ENCODE measurements at places on chromosomes 12 and 14.

- DNase-seq = no peak
Measured at GRCh38 chr14:33612197-33612505, 338.7 kb downstream of the EGLN3 start.

DNA sequence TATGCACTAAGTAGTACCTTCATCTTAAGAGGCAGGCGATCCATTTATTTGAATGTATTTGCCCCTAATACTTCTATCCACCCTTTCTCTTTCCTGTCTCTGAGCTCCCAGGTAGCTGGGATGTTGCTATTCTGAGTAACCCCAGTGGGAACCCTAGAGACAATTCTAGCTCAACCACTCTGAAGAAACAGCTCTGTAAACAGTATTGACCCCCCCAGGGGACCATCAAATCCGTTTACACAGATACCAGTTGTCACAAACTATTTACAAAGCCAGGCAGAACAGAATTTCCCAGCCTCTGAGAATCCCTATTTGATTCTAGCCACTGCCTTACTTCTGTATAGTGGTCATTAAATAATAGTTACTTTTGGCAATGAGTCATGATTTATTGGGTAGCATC lies 64.9 kb downstream of the MIPOL1 start:
- DNase-seq = no peak

GRCh38 chr14:104439625-104440024 lies 139.9 kb upstream of the C14orf180 start:
- DNase-seq = peak; percentile 14

DNA sequence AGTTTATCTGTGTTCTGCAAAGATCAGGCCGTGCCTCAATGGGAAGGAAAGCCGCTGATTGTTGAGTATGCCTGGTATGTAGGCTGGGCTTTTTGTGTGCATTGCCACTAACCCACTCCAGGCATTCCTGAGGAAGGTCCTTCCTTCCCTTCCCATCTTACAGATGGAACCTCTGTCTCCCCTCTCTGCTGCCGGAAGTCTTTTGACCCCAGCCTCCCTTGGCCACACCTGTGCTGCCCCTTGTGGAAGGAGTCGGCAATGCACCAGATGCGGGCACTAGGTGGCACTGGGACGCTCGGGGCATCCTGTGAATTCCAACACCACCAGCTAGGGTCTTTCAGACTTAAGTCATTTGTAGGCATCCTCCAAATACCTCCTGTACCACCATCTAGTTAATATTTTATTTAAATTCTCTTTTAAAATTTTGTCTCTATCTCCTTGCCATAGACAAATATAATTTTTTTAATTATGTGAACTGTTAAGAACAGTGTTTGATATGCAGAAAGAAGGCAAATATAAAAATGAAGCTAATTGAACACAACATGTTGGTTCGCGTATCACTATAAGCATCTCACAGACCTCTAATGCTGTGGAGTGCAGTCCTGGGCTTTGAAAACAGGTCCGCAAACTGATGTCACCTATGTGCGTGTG lies 99.6 kb downstream of the RIN3 start:
- DNase-seq = peak; percentile 89

DNA sequence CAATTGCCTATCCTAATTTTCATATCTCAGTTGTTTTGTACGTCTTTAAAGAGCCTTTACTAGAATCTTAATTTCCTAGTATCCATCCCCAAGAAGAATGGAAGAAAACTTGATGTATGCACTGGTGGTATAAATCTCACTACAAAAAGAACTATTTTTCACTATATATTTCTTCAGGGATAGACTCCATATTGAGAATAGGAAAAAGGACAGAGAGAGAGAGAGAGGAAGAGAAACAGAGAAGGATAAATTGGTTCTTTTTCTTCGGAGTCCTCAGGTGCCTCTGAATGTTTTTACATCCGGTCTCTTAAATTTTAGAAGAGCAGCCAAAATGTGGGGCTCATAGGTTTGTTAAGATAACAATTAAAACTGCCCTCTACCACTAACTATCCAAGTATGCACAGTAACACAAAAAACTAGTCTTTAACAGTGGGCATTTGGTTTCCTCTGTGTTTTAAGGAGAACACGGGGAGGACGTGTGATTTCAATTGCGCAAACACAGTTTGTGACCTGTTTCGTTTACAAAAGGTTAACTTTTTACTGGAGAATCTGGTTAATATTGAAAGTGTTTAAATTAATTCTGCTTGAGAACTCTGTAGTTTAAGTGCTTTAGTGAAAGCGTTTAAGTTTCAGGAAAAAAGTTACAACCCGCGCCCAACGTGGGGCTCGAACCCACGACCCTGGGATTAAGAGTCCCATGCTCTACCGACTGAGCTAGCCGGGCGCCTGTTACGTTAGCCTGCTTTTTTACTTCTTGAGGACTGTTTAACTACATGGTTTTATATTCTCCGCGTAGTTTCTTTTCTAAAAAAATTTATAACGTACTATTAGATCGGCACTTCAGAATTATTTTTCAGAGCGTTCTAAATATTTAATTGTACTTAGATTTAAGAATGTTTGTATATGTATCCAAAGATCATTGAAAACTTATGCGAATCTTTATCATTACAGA lies 5.1 kb upstream of the PSMA3 start:
- peak; percentile 91 for DNase-seq

DNA sequence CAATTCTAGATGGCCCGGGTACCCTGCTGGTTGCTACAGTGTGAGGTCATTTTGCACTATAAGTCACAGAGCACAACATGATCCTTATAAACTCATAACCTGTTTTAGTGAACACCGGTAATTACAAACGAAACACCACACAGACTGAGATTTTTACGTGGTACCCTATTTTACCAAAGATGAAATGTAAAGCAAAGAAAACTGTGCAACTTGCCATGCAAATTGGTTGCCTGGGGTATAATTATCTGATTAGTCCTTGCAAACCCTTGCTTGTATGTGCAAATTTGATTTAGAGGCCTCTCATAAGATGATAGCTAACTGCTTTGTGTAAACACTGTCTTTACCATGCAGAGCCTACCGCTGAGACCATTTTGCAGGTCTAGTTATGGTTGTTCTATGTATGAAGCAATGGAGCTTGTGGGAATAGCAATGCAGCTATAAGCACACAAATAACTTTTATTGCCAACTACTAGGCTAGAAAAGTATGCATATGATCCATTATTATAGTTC lies 372.1 kb upstream of the FAR2 start:
- DNase-seq = no peak

- DNase-seq = peak; percentile 52
Measured at GRCh38 chr14:81219759-81220579, 790 bp downstream of the GTF2A1 start.

GRCh38 chr12:1869145-1869544 lies 48.8 kb downstream of the LRTM2 start:
- DNase-seq = no peak

- DNase-seq = no peak
Measured at GRCh38 chr14:51396222-51396815, 156.3 kb downstream of the TMX1 start.

- no peak for DNase-seq
Measured at GRCh38 chr14:98961191-98961590, 310.8 kb downstream of the BCL11B start.

- no peak for DNase-seq
Measured at GRCh38 chr14:100911665-100912316, 8.3 kb upstream of the RTL1 start.

DNA sequence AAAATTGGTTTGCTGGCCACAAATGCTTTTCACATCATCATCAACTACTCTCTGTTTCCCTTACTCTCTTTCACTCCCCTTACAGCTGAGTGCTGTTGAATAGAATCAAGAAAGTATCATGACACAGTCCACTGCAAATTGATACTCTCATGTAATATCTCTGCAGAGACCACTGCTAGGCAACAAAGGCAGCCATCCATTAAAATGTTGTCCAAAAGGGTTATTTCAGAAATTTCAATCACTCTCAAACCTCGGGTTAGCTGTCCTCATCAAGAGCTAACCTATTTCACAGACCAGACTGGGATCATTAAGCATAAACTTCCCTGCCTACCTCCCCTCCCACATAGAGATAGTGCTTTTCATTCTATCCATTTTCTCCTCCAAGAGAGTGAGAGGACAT lies 186.7 kb downstream of the PLCZ1 start:
- no peak for DNase-seq

- DNase-seq = no peak
Measured at GRCh38 chr12:46609273-46609623, 216.5 kb downstream of the SLC38A4 start.

- no peak for DNase-seq
Measured at GRCh38 chr12:108691998-108692808, 39.1 kb downstream of the CORO1C start.

DNA sequence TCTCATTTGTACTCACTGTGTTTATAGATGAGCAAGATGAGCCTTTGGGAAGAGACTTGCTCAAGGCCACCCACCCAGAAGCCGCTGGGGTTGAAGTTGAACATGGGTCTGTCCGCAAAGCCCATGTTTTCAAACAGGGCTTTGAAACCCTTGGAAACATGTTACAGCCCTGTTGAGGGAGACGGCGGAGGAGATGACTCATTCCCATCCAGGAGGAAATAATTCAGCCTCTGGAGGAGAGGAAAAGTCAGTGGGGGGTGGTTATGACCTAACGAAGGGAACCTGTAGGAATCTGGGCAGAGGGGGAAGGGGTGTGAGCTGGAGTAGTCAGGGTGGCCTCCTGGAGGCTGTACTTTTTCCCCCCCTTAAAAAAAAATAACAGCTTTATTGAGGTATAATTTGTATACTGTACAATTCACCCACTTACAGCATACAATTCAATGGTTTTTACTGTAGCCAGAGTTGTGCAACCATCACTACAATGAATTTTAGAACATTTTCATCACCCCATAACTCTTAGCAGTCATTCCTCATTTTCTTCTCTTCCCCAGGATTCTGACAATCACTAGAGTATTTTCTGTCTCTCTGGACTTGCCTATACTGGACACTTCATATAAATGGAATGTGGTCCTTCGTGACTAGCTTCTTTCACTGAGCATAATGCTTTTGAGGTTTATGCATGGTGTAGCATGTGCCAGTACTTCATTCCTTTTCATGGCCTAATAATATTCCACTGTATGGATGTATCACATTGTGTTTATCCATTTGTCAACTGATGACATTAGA lies 1.9 kb upstream of the RIN3 start:
- DNase-seq = no peak

GRCh38 chr12:88860851-88861250 lies 280.6 kb upstream of the KITLG start:
- no peak for DNase-seq

DNA sequence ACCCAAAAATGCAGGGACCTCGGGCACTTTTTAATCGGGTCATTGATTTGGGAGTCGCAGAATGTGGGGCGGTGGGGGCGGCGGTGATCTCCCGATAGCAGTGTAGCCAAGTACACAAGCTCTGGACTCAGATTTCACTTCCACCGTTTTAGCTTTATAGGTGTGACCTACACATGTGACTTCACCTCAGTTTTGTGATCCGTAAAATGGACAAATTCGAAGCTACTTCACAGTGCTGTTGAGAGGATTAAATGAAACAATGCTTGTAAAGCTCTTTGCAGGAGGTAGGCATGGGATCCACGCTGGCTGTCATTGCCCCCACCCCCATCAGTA lies 478 bp downstream of the RITA1 start:
- no peak for DNase-seq

GRCh38 chr14:66979101-66979974 lies 209.9 kb upstream of the GARIN2 start:
- no peak for DNase-seq

- no peak for DNase-seq
Measured at GRCh38 chr14:80805136-80805535, 136.4 kb downstream of the CEP128 start.

- no peak for DNase-seq
Measured at GRCh38 chr12:40015345-40015744, 90.5 kb downstream of the SLC2A13 start.

GRCh38 chr12:92452763-92453162 lies 250.0 kb upstream of the PLEKHG7 start:
- no peak for DNase-seq

DNA sequence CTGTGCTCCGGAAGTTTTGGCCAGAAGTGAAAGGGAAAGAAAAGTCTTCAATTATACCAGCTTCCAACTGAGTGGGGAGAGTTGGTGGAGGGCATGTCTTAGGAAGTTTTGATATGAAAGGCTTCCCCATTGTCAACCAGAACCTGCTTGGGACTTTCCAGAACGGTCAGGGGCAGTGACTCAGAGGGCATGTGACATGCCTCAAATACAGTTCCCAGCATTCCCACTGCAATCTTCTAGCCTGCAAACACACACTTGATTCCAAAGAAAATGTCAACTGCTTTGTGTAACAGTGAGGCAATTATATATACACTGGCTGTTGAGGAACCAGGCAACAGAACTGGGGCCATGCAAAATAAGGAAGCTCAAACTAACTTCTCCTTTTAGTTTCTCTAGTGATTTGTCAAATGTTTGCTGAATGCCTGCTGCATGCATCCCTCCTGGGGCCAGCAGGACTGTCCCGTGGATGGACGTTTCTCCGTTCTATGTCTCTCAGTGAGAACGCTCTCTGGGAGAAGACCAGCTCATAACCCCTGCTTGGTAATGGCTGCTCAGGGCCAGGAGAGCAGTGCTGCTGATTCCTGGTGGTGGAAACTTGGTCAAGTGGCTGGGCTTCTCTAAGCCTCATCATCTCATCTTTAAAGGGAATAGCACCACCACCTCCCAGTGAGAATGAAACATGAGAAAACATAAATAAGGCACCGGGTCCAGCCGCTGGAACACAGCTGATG lies 18.3 kb downstream of the SLC25A47 start:
- peak; percentile 38 for DNase-seq

Data from stimulated activated CD8-positive, alpha-beta memory T cell treated with anti-CD3 and anti-CD28 coated beads, Interleukin-4, amount 100 ng/mL, for 48 hours (primary cell).